ENCODE measurements at places on chromosomes 11 and 22.

- ATAC-seq = peak; percentile 52
Observed at GRCh38 chr11:114171257-114172054, 111.9 kb downstream of the ZBTB16 start.

- ATAC-seq = no peak
Observed at GRCh38 chr11:64926689-64927088, 2.2 kb downstream of the PPP2R5B start.

DNA sequence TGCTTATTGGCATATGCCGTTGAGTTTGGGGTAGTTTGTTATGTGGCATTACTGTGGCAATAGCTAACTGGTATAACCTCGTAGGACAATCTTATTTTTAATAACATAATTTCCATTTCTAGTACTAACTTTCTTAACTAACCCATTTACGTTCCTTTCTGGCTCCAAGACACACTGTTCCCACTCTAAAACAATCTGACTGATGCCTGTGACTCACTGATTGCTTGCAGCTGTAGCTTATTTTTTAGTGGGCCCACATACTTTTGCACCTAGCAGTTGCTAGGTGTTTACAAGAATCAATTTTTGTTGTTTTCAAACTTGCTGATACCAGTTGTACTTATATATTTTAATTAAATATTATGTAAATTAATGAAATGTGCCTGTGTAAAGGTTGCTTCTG, 52.2 kb downstream of the FAT3 start:
- no peak for ATAC-seq

DNA sequence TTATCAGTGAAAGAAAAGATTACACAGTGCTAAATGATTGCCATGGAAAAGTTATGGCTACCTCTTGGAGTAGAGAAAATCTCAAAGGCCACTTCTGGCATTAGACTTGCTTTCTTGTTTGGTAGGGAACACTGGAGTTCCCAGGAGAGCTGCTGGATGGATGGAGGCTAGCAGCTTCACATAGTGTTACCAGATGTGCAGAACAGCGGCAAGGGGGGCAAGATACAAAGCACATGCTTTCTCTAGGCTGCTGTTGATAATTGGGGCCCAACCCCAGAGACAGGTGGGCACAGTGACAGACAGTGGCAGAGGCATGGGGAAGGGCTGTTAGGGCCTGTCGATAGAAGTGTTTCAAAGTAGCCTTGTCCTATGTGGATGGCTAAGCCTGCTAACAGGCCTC, 94.9 kb downstream of the DBX1 start:
- no peak for ATAC-seq

GRCh38 chr22:48880749-48881148, 946.9 kb downstream of the BRD1 start:
- ATAC-seq = no peak

DNA sequence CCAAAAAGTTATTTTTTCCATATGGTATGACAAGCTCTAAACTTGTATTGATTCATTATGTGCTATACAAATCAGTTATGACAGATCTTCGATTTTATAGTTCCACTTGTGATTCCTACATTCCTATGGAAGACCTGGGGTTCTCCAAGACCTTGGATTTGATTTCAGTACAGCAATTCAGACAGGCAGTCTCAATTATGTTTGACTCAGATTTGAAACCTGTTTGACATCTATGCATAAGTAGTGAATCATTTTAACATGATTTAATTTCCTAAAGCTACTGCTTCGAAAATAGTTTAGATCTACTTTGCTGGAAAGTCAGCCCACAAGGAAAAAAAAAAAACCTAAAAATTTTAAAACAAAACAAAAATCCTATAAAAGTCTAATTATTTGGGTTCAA, 820.4 kb downstream of the LUZP2 start:
- no peak for ATAC-seq
